Lung (tissue), 17 donors: ENCODE measurements at places on chromosomes 16 and 17. TPM values are rescaled to one million over a fixed set of nuclear protein-coding genes. Genes with fewer than 3 reads are reported as not detected.

- DNase-seq, result no peak
- no peak overlapping the region for H3K4me3 ChIP-seq
- no peaks in the 10 kb centered on the region for H3K36me3 ChIP-seq
- H3K4me1 ChIP-seq, result peaks cover 23% of the 10 kb centered on the region
- peak overlapping the region; percentile 78 for H3K27ac ChIP-seq
- no peaks in the 10 kb centered on the region for H3K27me3 ChIP-seq
Observed at GRCh38 chr16:2044541-2044940, 3.1 kb downstream of the NTHL1 start.

DNA sequence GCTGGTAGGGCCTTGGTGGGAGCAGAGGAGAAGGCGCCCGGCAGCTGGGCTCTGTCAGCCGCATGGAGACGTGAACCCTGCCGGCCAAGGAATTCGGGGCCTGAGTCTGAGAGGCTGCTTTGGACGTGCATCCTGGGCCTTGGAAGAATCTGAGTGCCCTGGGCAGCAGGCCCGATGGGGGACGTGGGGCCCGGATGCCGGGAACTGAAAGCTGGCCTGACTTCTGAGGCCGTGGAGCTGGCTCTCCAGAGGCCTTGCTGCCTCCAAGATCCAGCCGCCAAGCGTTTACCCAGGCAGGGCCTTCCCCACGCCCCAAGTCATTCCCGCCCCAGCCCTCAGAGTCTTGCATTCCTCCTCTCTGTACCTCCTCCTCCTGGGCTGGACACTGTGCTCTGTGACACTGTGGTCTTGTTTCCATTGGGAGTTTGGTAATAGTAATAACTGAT, 37.2 kb downstream of the NKD1 start:
- H3K27me3 ChIP-seq, result no peaks in the 10 kb centered on the region
- H3K36me3 ChIP-seq, result no peaks in the 10 kb centered on the region
- H3K4me1 ChIP-seq, result peaks cover 8% of the 10 kb centered on the region

The AP2B1 gene
- 110 TPM for total RNA-seq

The ATP2C2 gene
- total RNA-seq, result 50.0 TPM

DNA sequence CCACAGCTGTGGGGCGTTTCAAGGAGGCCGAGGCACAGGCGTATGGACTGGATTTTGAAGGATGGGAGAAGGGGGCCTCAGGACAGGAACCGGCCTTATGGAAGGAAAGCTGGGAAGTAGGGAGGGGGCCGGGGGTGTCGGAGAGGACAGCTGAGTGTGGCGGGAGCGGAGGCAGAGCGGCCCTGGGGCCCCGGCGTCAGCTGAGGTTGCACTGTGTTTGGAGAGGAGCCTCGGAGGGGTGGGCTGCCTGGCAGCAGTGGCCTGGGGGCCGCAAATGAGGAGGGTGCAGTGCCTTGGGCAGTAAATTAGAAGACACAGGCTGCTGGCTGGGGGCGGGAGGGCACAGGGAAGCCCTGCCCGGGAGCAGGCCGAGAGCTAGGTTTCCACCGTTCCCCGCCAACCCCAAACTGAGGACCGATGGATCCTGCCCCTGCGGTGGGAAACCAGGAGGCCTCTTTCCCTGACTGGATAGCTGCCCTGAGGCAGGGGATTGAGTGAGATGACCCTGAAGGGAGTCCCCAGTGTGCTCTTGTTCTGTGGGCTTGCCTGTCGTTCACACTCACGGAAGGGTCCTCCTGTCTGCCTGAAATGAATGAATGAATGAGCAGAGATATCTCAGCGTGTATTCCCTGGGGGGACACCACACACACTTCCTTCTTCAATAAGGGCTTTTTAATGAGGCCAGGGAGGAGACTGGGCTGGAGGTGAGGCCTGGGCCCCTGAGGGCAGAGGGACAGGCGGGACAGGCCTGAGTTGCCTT, 18.4 kb downstream of the FOXJ1 start:
- no peaks in the 10 kb centered on the region for H3K36me3 ChIP-seq
- H3K27me3 ChIP-seq, result no peaks in the 10 kb centered on the region
- H3K4me3 ChIP-seq, result no peak overlapping the region

- no peaks in the 10 kb centered on the region for H3K36me3 ChIP-seq
- H3K27me3 ChIP-seq, result no peaks in the 10 kb centered on the region
- H3K27ac ChIP-seq, result no peak overlapping the region
- no peaks in the 10 kb centered on the region for H3K4me1 ChIP-seq
Observed at GRCh38 chr17:6460531-6461161, 16.4 kb downstream of the PIMREG start.
